Stimulated activated CD4-positive, alpha-beta T cell treated with anti-CD3 and anti-CD28 coated beads, Interleukin-12 subunit alpha, Interleukin-12 subunit beta, amount 100 ng/mL, for 24 hours (primary cell): ENCODE measurements at places on chromosomes 2 and 18.

- DNase-seq: no peak
These were observed 2.4 kb downstream of the EPAS1 start for GRCh38 chr2:46299365-46300263.

DNA sequence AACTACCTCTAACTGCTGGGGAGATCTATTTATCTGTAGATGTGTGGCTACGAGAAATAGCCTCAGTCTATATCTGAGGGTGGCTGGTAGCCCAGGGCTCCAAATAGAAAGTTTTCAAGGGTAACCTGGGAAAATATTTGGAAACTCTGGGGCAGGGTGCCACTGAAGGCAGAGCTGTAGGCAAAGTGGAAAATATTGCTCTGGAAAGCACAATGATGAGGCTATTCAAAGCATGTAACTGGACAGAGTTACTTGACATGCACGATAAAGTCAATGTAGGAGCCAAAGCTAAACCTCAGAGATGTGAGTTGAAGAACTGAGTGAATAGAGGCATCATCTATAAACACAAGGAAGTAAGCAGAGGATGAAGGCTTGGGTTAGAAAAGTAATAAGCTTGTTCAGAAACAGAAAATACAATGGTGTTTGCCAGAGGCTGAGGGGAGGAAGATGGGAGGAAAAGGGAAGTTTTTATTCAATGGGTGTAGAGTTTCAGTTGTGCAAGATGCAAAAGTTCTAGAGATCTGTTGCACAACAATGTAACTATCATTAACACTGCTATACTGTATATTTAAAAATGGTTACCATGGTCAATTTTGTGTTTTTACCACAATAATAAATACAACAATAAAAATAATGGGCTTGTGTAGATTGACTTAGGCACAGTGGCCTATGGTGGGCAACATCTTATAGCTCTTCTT lies 171.6 kb downstream of the MBD2 start:
- DNase-seq: no peak

DNA sequence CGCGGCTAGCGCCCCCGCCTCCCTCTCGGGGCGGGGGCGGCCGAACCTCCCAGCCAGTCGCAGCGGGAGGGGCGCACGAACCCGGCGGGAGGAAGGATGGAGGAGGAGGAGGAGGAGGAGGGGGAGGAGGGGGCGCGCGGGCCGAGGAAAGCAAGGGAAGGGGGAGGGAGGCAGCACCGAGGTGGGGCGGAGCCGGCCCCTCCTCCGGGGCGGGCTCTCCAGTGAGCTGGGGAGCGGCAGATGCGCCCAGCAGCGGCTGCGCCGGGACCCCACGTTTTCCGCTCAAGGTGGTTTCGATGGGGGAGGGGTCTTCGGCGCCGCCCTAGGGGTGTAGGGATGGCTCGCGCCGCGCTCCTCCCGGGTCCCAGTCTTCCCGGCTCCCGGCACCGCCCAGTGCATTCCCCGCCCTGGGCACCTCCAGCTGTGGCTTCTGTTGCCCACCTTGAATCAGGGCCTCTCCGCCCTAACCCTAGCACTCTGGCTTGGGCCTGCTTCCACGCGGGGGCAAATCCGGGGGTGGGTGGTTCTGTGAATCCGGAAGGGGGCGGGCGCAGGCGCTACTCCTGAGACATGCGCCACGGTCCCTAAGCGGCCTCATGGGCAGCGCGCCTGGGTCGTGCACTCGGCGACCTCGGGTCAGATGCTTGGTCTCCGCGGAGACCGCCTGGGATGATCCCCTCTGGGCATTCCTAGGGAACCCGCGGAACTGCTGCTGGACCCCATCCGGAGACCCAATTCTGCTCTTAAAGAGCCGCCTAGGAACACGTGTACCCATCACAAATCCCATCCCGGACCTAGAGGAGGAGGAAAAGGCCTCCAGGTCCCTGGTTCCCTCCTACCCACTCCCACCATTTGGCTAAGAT lies at the start of gene FBXO41:
Gene FBXO41, minus strand, starts transcription at position 183 of the 863 bp plus-strand sequence. CDS start 14,848 bp downstream, outside the sequence.
- peak; percentile 50 for DNase-seq

DNA sequence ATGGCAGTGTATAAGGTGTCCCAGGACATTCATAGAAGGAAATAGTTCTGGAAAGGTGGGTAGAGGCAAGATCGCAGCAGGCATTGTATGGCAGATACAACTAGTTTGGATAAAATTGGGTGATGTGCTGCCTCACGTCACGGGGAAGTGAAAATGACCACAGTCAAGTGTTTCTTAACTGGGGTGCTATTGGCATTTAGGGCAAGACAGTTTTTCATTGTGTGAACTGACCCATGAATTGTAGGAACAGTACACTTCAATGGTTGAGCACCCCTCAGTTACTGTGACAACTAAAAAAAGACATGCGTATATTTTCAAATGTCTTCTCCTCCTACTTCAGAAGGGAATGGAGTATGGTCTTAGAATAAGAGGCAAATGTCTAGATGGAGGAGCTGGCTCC lies 22.3 kb upstream of the CYRIA start:
- DNase-seq: no peak

GRCh38 chr2:134601264-134601663 lies 117.5 kb downstream of the TMEM163 start:
- DNase-seq: no peak

- no peak for DNase-seq
These were observed 6.3 kb downstream of the MEX3C start for GRCh38 chr18:51191128-51191717.

DNA sequence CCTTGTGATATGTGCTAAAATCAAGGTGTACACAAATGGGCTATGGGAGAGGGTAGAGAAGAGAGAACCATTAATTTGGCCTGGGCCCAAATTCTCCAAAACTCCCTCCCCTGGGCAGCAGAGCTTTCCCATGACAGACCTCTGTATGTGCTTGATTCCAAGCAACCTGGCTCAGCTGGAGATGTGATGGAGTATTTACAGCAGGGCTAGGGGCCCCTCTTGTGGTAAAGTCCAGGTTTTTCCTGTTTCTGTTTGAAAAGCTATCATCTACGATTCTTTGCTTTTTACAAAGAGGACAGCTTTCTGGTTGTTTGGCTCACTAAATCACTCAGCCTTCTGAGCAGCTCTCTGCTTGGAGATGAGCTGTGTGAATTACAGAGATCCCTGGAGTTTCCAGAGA lies 40.3 kb downstream of the KCNS3 start:
- no peak for DNase-seq

- DNase-seq: no peak
These were observed 102.6 kb downstream of the MTCL1 start for GRCh38 chr18:8808001-8808400.
